Psoas muscle (tissue), 8 donors: ENCODE measurements at places on chromosomes 7 and 10. TPM values are rescaled to one million over a fixed set of nuclear protein-coding genes. Genes with fewer than 3 reads are reported as not detected.

GRCh38 chr10:34768261-34768971 lies 46.7 kb downstream of the PARD3 start:
- peak overlapping the region; percentile 76 for H3K27ac ChIP-seq
- H3K36me3 ChIP-seq = no peaks in the 10 kb centered on the region
- peak; percentile 91 for DNase-seq
- peaks cover 74% of the 10 kb centered on the region for H3K4me1 ChIP-seq
- H3K27me3 ChIP-seq = no peaks in the 10 kb centered on the region

MICALL2 gene
- total RNA-seq = 5.8 TPM

DNA sequence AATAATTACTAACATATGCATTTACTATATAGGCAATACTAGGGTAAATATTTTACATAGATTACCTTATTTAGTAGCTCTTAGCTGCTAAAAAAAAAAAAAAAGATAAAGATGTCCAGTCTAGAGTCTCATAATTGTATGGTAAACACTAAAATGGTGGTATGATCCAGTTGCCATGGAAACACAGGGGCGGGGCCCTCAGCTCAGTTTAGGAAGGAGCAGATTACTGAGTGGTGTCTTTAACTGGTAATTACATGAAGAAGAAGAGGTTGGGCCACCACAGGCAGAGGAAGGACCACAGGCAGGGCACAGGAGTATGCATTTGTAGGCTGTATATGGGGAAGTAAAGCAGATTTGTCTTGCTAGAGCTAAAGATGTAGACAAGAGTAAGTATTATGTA lies 43.7 kb downstream of the ITGB8 start:
- no peak for DNase-seq
- H3K27me3 ChIP-seq = no peaks in the 10 kb centered on the region
- no peaks in the 10 kb centered on the region for H3K36me3 ChIP-seq
- H3K4me1 ChIP-seq = no peaks in the 10 kb centered on the region
- no peak overlapping the region for H3K4me3 ChIP-seq

- no peaks in the 10 kb centered on the region for H3K4me1 ChIP-seq
- no peak overlapping the region for H3K4me3 ChIP-seq
- H3K27me3 ChIP-seq = peaks cover 2% of the 10 kb centered on the region
- no peaks in the 10 kb centered on the region for H3K36me3 ChIP-seq
Observed at GRCh38 chr7:67595431-67596180, 599.0 kb downstream of the TYW1 start.

PPP1R17 gene
- not detected for total RNA-seq

GSAP gene
- 2.0 TPM for total RNA-seq
